ENCODE measurements at places on chromosomes 5 and 9.

- DNase-seq: peak; percentile 60
Observed at GRCh38 chr5:151451626-151452520, 4.5 kb downstream of the SLC36A1 start.

DNA sequence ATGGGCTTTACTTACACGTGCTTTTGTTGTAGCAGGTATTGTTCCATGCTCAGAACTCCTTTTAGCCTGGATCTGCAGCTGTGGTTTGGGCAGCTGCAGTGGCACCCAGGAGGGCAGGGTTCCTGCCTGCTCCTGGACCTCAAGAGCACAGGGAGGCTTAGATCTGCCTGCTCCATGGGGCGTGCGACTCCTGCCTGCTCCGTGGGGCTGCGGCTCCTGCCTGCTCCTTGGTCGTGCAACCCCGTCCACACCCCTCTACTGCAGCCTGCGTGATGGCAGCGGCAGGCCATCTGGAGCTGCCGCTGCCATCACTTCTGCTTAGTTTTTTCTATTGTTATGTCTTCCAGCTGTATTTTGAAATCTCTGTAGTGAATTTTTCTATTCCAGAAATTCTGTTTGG, 11.7 kb upstream of the UGT3A2 start:
- DNase-seq: peak; percentile 31

- no peak for DNase-seq
Observed at GRCh38 chr5:137304226-137304874, 194.8 kb downstream of the SPOCK1 start.

- no peak for DNase-seq
Observed at GRCh38 chr5:115946655-115947054, 15.6 kb upstream of the LVRN start.

GRCh38 chr9:38227656-38228055, 158.6 kb upstream of the SHB start:
- DNase-seq: peak; percentile 21

DNA sequence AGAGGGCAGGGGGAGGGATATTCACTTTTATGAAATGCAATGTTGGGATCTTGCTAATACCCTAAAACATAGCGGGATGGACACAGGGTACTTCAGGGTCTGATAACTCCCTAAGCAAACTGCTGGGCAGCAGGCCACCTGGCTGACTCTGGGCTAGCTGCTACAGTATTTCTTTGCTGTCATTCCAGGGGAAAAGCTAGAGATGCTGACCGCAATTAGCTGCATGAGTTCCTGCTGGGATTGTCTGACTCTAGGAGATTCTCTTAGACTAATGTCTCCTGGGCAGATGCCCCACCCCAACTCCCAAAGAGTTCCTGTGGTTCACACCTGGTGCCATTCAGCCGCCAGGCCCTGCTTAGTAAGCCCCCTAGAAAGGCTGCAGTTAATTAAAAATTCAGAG, 69.9 kb downstream of the PSAT1 start:
- DNase-seq: no peak

GRCh38 chr9:125990793-125991220, 243.6 kb downstream of the PBX3 start:
- no peak for DNase-seq

GRCh38 chr9:131577005-131578000, 32.0 kb downstream of the PRRT1B start:
- DNase-seq: no peak

Measured in HAP-1 (cell line).